ENCODE measurements at places on chromosomes 12 and 14. TPM values are rescaled to one million over a fixed set of nuclear protein-coding genes. Genes with fewer than 3 reads are reported as not detected.

- no peak for DNase-seq
Observed at GRCh38 chr12:12990700-12991468, 9.2 kb downstream of the HEBP1 start.

- no peak for DNase-seq
Observed at GRCh38 chr14:89351516-89352404, 65.3 kb downstream of the FOXN3 start.

- no peak for DNase-seq
Observed at GRCh38 chr14:73455294-73455693, 3.1 kb downstream of the NUMB start.

The NRL gene
- polyA plus RNA-seq = 0.97 TPM

GRCh38 chr14:64454671-64455070 is 10.6 kb upstream of the AKAP5 start:
- no peak for DNase-seq

The ASCL1 gene
- polyA plus RNA-seq = 6.4 TPM

DNA sequence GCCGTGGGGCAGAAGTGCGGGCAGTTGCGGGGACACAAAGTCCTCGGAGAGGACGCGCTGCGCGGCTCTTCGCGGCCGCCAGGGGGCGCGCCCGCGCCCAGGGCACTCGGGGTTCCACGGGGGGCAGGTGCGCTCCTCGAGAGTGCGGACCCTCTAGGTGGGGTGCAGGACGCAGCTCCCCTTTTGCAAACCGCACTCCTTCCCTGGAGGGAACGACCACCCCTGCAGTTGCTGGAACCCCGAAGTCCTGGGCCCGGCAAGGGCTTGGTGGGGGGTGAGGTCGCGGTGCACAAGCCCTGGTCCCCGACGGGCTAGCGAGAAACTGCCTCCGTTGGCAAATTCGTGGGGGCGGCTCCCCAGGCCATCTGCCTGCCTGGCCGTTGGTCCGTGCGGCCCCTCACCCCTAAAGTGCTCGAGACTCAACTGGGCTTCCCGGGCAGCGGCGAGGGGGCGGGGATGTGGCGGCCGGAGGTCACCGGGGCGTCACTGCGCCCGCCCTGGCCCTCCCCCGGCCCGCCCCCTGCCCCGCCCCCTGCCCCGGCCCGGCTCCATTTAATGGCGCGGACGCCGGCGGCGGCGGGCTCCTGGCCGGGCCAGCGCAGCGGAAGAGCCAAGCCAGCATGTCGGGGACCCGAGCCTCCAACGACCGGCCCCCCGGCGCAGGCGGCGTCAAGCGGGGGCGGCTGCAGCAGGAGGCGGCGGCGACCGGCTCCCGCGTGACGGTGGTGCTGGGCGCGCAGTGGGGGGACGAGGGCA is at the start of gene ADSS1:
TSS of gene ADSS1 (plus strand) at position 579 of the 756 bp plus-strand sequence. CDS start at position 621, 42 bp downstream.
- DNase-seq = peak; percentile 63

DNA sequence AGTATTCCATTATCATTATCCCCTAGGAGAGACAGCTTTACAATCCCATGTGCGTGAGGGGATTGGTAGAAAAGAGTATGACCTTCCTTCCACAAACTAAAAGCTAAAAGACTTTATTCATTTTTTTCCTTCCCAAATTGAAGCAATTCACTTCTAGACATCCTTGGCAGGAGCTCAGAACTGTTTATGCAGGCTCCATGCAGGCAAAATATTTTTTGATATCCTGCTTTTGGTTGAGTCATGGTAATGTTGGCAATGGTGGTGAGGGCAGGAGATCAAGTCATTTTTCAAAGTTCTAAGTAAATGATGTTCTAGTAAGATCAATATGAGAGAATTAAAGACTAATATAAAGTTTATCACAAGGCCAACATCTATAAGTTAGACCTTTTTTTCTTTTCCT is 1.3 kb upstream of the PLEKHG7 start:
- DNase-seq = no peak

- peak; percentile 26 for DNase-seq
Observed at GRCh38 chr14:69535230-69535848, 39.3 kb downstream of the CCDC177 start.

The APAF1 gene
- 42.4 TPM for polyA plus RNA-seq

GRCh38 chr12:122304924-122305323 is 38.6 kb upstream of the VPS33A start:
- no peak for DNase-seq

DNA sequence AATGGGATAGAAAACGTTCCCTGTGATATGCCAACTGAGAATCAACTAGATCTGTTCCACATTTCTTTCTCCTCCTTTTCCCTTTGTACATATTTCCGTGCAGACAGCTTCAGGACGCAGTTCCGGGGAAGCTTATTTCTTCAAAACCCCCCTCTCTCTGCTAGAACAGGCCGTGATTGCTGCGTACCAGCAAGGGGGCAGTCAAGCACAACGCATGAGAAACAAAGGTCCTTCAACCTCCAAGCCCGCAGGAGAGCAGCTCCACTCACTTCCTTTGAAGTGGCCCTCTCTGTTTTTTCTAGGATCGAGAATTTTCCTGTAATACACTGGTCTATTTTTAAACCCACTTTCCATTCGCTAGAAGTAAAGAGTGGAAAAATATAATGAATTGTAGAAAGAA is 80.8 kb downstream of the ZNF664 start:
- DNase-seq = peak; percentile 89

DNA sequence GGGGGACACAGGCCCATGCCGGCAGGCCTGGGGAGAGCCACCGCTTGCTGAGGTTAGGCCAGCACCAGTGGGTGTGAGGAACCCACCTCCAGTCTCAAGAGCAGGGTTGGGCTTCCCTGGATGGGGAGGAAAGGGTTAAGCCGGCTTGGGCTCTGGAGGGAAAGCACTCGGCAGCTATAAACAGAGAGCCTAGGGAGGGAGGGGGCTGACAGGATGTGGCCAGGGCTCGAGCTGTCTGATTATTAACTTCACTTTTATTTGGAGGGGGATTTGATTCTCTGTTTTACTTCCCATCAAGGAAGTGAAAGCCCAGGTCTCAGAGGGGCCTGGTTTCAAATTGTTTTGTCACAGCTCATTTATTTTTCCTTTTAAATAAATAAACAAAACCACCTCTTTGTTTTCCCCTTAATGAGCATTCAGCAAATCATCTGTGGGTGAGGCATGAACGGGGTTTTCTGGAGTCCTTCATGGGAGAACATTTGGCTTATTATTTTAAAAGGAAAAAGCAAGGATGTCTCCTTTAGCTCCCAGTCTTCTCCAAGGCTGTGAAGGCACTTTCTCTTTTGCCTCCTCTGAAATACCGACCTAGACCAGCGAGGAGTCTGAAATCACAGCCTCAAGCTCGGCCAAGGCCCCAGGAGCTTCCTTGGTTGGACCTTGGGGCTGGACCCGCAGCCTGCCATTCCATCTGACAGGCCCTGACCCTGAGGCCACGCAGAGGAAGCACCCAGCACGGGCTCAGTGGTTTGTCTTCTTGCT is 21.9 kb upstream of the ZFP36L1 start:
- no peak for DNase-seq

DNA sequence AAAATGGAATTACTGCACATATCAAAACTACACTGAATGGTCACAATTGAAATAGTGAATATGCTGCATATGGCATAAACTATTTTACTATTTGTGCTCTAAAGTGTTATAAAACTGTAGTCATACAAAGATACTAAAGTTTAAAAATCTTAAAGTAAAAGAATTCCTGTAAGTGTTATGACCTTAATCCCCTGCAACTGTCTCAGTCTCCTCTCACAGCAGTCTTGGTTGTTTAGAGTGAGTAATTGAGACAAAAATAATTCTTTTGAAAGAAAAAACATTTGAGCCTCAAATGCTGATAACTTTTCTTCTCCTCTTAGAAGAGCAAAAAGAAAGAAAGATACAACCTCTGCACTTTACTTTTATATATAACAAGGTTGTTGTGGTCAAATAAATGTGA is 99.9 kb downstream of the SYT1 start:
- no peak for DNase-seq

All from left lung (tissue), 14 donors.